Right renal pelvis (tissue), 4 donors: ENCODE measurements at places on chromosomes 3 and 15. TPM values are rescaled to one million over a fixed set of nuclear protein-coding genes. Genes with fewer than 3 reads are reported as not detected.

GRCh38 chr3:149223461-149223820, 1.8 kb upstream of the CP start:
- no peak for DNase-seq

DNA sequence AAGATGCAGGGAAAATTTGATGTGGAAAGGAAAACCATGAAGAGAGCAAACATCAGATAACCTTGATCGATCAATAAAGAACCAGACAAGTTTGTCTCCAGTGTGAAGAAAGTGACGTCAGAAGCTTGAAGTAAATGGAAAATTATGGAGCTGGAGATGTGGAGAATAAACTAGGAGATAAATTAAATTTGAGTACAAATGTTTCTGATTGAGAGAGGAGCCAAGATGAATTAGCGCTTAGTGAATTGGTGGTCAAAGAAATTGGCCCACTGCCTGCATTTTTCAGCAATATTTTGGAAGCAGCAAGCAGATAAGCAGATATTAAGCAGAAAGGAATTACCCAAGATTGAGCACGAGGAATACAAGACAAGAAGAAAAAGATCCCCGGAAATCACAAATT, 567.3 kb upstream of the ZNF385D start:
- no peak for DNase-seq

DNA sequence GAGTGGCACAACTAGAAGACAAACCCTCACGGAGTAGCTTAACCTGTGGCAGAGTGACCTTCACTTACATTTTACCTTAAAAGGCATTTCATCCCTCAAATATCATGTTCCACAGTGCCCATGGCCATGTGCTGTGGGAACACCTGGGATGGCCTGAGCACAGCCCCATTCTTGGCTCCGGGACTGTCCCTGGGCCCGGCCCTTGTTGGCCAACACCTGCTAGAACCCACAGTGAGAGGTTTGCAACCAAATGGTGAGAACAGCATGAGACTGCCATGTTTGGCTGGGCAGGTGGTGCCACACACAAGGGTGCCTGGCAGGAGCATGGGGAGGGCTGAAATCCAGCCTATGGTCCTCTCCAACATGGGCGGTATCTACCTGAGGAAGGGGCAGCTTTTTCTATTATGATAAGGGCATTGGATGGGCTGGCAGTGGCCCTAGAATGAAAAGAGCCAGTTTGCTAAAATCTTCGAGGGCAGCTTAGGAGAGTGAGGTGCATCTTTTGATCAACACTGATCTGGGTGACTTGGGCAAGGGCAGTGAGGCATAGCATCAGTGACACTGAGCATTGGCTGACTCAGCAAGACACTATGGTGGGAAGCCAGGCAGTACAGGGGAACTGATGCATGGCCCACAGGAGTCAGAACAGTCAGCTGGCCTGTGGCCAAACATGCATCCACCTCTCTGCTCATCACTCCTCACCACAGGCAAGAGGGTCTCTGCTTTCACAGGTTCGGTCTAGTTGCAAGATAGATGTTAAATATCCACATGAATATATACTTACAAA, 53.9 kb downstream of the SYNM start:
- no peak for DNase-seq

GRCh38 chr15:79041601-79042168, 48.9 kb downstream of the RASGRF1 start:
- DNase-seq, result no peak

KIF23 gene
- polyA plus RNA-seq, result 28.6 TPM

- no peak for DNase-seq
Measured at GRCh38 chr15:68821190-68821840, 620 bp upstream of the ANP32A start.
